CD4-positive, alpha-beta memory T cell (primary cell): ENCODE measurements at places on chromosomes 1 and 21. TPM values are rescaled to one million over a fixed set of nuclear protein-coding genes. Genes with fewer than 3 reads are reported as not detected.

The TMEM54 gene
- not detected for total RNA-seq

The FNDC10 gene
- total RNA-seq, result 2.9 TPM

The OR4F29 gene
- not detected for total RNA-seq

The DDOST gene
- total RNA-seq, result 133 TPM

The DDX20 gene
- 26.0 TPM for total RNA-seq

The CLCA1 gene
- total RNA-seq, result not detected

- no peaks in the 10 kb centered on the region for H3K36me3 ChIP-seq
- no peak overlapping the region for H3K4me3 ChIP-seq
- no peaks in the 10 kb centered on the region for H3K27me3 ChIP-seq
- H3K4me1 ChIP-seq, result no peaks in the 10 kb centered on the region
- H3K27ac ChIP-seq, result no peak overlapping the region
Observed at GRCh38 chr1:81369833-81370232, 430.9 kb upstream of the ADGRL2 start.

DNA sequence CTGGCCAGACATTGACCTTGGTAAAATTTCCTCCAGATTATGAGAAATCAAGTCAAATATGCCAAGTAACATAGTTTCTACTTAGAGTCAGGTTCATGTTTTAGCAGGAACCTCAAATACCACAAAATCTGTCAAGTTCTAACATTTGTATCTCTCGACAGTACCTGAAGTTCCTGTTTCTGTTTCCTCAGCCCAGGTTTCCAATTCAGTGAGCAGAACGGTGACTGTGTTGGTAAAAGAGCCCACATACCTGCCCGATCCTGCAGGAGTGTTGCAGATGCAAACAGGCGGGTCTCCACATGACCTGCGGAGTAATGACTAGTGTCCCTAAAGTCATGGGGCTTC lies 57.9 kb upstream of the LGALS8 start:
- DNase-seq, result no peak
- no peaks in the 10 kb centered on the region for H3K27me3 ChIP-seq
- no peak overlapping the region for H3K27ac ChIP-seq
- no peak overlapping the region for H3K4me3 ChIP-seq
- H3K4me1 ChIP-seq, result peaks cover 22% of the 10 kb centered on the region

DNA sequence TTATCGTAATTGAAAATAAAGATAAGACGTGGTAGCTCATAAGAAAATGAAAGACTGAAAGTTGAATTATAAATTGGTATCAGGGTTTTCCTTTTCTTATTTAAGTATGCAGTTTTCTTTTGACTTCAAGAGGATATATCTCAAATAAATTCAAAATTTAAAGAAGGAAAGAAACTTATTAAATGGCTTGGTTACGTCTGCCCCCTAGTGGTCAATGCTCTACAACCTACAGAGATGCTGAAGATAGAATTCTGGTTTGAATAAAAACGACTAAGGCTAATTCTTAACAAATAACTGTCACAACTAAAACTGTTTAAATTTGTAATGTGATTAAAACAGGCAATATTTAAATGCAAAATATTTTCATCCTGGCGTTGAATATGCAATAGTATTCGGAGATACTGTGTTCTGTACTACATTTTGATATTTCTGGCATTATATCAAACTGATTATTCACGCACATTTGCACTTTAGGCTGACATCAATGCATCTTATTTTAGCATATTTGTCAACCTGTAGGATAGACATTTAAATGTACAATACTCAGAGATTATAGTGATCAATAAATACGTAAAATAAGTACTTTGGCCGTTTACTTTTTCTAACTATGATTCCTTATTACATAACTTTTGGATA lies 26.8 kb downstream of the IFI44 start:
- H3K27ac ChIP-seq, result no peak overlapping the region
- H3K27me3 ChIP-seq, result no peaks in the 10 kb centered on the region
- no peaks in the 10 kb centered on the region for H3K4me1 ChIP-seq
- no peak overlapping the region for H3K4me3 ChIP-seq
- peak; percentile 64 for DNase-seq
- no peaks in the 10 kb centered on the region for H3K36me3 ChIP-seq

GRCh38 chr1:233326811-233327650 lies 493 bp upstream of the MAP3K21 start:
- H3K36me3 ChIP-seq, result no peaks in the 10 kb centered on the region
- peaks cover 9% of the 10 kb centered on the region for H3K4me1 ChIP-seq
- no peak overlapping the region for H3K4me3 ChIP-seq
- H3K27ac ChIP-seq, result peak overlapping the region; percentile 26
- DNase-seq, result peak; percentile 84
- no peaks in the 10 kb centered on the region for H3K27me3 ChIP-seq

- H3K36me3 ChIP-seq, result no peaks in the 10 kb centered on the region
- H3K27ac ChIP-seq, result no peak overlapping the region
- H3K27me3 ChIP-seq, result no peaks in the 10 kb centered on the region
- H3K4me1 ChIP-seq, result no peaks in the 10 kb centered on the region
- DNase-seq, result no peak
- no peak overlapping the region for H3K4me3 ChIP-seq
Observed at GRCh38 chr1:55378582-55378981, 163.4 kb upstream of the USP24 start.

DNA sequence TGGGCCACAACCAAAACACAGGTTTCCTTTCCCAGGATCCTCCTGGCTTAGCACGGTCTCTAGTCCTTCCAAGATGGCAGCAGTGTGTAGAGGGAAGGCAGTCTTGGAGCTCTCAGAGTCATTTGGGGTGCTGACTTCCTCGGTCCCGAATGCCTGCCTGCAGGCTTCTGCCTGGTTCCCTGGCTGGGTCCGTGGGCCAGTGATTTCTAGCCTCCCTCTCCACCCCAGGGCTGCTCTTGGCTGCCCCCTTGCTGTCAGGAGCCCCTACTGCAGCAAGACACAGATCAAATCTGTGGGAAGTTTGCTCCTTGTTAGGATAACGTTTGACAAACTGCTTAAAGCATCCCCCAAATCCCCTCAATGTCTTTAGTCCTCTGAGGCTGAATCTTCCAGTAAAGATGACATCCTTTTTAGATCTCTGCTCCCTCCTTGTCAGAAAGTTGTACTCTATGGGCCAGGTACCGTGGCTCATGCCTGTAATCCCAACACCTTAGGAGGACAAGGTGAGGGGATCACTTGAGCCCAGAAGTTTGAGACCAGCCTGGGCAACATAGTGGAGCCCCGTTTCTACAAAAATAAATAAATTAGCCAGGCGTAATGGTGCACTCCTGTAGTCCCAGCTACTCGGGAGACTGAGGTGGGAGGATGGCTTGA lies 272.5 kb downstream of the RRAGC start:
- H3K36me3 ChIP-seq, result no peaks in the 10 kb centered on the region
- no peaks in the 10 kb centered on the region for H3K4me1 ChIP-seq
- H3K4me3 ChIP-seq, result no peak overlapping the region
- H3K27me3 ChIP-seq, result no peaks in the 10 kb centered on the region
- peak; percentile 36 for DNase-seq
- no peak overlapping the region for H3K27ac ChIP-seq

GRCh38 chr1:168615965-168616364 lies 39.6 kb downstream of the XCL1 start:
- no peak for DNase-seq
- no peak overlapping the region for H3K4me3 ChIP-seq
- H3K27me3 ChIP-seq, result no peaks in the 10 kb centered on the region
- H3K27ac ChIP-seq, result no peak overlapping the region
- peaks cover 4% of the 10 kb centered on the region for H3K4me1 ChIP-seq

GRCh38 chr1:86990826-86991225 lies 76.4 kb downstream of the HS2ST1 start:
- no peak overlapping the region for H3K27ac ChIP-seq
- no peaks in the 10 kb centered on the region for H3K27me3 ChIP-seq
- no peaks in the 10 kb centered on the region for H3K4me1 ChIP-seq
- H3K4me3 ChIP-seq, result no peak overlapping the region
- no peak for DNase-seq
- H3K36me3 ChIP-seq, result no peaks in the 10 kb centered on the region

DNA sequence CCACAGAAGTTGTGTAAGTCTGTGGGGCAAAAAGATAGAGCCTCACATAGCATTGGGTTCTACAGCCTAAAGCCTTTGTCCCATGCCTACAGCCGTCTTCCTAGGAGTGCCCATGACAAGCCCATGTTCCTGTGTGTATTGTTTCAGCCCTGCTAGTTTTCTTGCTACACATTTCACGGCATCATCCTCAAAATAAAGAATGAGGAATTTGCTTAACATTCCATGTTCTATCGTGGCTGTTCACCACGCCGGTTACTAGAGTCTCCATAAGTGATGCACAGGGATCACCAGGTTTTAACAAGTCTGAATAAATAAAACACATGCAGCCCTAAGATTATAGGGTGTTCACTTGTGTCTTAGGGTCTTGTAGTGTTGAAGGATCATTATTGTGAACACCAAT lies 87.4 kb upstream of the NGF start:
- DNase-seq, result no peak
- H3K27ac ChIP-seq, result no peak overlapping the region
- H3K4me1 ChIP-seq, result no peaks in the 10 kb centered on the region
- H3K4me3 ChIP-seq, result no peak overlapping the region
- H3K27me3 ChIP-seq, result no peaks in the 10 kb centered on the region
- no peaks in the 10 kb centered on the region for H3K36me3 ChIP-seq

- H3K36me3 ChIP-seq, result no peaks in the 10 kb centered on the region
- no peak overlapping the region for H3K4me3 ChIP-seq
- H3K27me3 ChIP-seq, result no peaks in the 10 kb centered on the region
- no peaks in the 10 kb centered on the region for H3K4me1 ChIP-seq
- DNase-seq, result no peak
Observed at GRCh38 chr1:71167505-71167904, 86.7 kb upstream of the ZRANB2 start.

DNA sequence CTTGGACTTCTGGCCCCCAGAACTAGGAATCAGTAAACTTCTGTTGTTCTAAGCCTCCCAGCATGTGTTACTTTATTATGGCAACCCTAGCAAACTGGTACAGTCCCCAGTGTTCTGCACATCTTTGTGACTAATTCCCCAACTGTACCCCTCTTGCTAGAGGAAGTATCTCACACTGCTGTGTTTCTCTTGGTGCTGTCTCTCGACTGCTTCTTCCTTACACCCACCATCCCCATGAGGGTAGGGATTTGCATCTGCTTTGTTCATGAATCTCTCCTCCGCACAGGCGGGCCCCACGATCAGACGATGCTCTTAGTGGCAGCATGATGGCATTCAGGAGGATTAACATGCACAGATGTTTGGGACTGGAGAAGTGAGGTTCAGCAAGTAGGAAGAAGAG lies 46.7 kb downstream of the CLIC6 start:
- no peaks in the 10 kb centered on the region for H3K27me3 ChIP-seq
- DNase-seq, result no peak
- no peak overlapping the region for H3K27ac ChIP-seq
- H3K4me3 ChIP-seq, result no peak overlapping the region
- no peaks in the 10 kb centered on the region for H3K36me3 ChIP-seq

- H3K27me3 ChIP-seq, result no peaks in the 10 kb centered on the region
- H3K27ac ChIP-seq, result no peak overlapping the region
Observed at GRCh38 chr1:31102501-31102950, 37.0 kb upstream of the PUM1 start.

DNA sequence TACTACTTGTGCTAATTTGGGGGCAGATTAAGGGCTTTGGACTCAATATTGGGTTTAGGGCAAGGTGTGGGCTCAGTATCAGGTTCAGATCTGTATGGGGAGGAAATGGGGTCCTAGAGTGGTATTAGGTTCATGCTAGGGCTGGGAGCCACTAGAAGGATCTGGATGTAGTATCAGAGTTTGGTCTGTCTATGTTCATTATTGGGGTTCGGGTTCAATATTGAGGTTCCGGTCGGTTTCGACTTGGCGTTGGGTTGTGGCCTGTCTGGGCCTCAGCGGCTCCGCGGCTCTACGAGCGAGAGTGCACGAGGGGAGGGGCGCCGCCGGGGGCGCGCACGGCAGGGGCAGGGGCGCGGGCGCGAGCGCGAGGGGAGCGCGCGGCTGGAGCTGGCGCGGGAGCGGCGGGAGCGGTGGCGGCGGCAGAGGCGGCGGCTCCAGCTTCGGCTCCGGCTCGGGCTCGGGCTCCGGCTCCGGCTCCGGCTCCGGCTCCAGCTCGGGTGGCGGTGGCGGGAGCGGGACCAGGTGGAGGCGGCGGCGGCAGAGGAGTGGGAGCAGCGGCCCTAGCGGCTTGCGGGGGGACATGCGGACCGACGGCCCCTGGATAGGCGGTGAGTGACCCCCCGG lies at the start of gene PTPRF:
TSS of gene PTPRF (plus strand) at position 401 of the 624 bp plus-strand sequence. CDS start 14,193 bp downstream, outside the sequence.
- peaks cover 13% of the 10 kb centered on the region for H3K27me3 ChIP-seq
- H3K27ac ChIP-seq, result no peak within 1 kb of the TSS
- H3K36me3 ChIP-seq, result no peaks in the 10 kb centered on the region
- peak within 1 kb of the TSS; percentile 29 for H3K4me3 ChIP-seq
- peaks cover 21% of the 10 kb centered on the region for H3K4me1 ChIP-seq
- DNase-seq, result no peak
